ENCODE measurements at places on chromosomes 12 and 14. TPM values are rescaled to one million over a fixed set of nuclear protein-coding genes. Genes with fewer than 3 reads are reported as not detected.

DNA sequence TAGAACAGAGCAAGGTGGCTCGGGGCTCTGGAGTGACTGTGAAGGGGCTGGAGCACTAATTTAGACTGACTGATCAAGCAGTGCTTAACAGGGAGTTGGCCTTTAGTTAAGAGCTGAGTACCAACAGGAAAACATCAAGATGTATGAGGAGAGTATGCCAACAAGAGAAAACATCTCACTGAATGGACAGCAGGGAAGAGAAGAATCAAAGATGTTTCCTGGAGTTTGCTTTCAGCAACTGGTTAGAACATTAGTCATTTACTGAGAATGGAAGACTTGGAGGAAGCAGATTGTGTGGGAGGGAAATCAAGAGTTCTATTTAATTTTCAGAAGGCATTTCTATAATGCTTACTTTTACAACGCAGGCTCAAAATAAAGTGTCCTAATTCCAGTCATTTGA lies 259.3 kb downstream of the ADAMTS20 start:
- no peak for DNase-seq

GRCh38 chr12:64819816-64820402 lies 4.5 kb upstream of the TBC1D30 start:
- no peak for DNase-seq

DNA sequence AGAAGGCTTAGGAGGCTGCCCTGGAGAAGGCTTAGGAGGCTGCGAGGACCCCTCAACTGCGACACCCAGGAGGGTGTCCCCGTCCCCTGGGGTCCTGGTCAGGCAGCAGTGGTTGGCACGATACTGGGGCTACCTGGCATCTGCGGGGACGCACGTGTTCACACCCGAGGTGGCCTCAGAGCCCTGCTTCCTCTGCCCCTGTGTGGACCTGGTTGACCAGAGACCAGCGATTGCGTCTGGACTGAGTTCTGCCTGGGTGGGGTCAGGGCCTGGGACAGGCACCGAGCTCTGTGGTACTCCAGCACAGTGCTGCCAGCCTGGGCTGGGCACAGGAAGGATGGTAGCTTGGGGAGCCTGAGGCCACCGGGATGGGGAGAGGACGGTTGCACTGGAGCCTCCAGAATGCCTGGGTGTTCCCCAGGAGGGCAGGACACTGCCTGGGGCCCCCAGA lies 735 bp downstream of the ASPG start:
- no peak for DNase-seq

The USP15 gene
- 130 TPM for total RNA-seq
